ENCODE measurements at places on chromosomes 3 and 15.

DNA sequence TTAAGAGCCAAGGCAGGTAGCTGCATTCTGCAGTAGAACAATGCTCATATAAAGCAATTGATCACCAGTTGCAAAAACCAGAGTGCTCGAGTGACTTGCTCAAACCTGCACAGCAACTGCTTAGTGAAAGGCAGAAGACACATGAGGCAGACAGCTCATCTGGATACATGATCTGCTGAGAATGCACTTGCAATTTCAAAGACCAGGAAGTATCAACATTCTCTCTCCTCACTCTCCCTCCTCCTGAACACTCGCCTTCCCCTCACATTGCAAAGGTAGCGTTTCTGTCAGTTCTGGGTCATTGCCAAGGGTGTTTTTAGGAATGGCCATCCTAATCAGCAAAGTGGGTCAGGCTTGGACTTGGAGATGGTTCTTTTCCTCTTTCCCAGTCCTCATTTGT lies 61.0 kb downstream of the BFSP2 start:
- DNase-seq, result no peak

GRCh38 chr3:197567904-197568681 lies 12.3 kb upstream of the BDH1 start:
- DNase-seq, result no peak

DNA sequence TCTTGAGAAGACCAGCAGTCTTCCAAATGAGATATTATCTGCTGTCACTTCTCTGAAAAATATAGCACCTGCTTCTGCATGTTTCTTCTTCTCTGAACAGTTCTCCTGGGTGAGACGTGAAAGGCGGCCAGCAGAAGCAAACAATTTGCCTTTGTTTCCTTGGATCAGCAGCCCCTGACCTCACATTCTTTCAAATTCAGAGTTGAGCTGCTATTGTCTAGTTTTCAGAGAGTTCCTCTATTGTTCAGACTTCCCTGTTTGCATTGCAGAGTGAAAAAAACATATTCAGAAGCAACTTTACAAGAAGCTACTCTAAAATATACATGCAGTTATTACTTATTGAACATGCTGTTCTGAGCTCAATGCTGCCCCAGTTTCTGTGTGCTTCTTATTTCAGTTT lies 653.6 kb downstream of the NAALADL2 start:
- DNase-seq, result no peak

DNA sequence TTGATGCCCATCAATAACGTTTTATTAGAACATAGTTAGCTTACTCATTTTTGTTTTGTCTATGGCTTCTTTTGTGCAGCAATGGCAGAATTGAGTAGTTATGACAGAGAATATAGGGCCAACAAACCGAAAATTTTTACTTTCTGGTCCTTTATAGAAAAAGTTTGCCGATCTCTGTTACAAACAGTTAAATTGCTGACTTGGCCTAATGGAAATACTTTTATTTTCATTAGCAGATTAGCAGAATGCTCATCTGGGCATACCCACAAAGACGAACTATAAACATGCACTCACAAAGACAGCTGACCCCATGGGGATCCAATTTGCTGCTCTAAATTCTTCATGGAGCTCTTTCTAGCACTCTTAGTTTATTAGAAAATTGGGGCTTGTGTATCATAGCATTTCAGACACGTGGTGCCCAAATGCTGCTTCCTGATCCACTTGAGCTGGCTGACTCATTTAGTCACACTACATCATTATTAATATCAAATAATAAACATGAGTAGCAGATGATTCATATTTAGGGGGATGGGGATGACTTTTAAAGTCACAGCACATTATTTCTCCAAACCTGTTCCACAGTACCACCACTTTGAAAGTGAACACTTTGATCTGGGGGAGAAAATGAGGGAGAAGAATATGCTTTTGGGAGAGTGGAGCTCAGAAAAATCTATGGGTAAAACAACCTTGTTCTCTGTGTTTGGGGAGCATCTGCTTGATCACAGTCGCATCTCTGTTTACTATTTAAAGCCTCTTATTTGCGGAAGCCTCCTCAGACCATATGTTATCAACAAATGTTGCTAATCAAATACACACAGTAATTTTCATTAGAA lies 228.1 kb upstream of the FEZF2 start:
- DNase-seq, result no peak

DNA sequence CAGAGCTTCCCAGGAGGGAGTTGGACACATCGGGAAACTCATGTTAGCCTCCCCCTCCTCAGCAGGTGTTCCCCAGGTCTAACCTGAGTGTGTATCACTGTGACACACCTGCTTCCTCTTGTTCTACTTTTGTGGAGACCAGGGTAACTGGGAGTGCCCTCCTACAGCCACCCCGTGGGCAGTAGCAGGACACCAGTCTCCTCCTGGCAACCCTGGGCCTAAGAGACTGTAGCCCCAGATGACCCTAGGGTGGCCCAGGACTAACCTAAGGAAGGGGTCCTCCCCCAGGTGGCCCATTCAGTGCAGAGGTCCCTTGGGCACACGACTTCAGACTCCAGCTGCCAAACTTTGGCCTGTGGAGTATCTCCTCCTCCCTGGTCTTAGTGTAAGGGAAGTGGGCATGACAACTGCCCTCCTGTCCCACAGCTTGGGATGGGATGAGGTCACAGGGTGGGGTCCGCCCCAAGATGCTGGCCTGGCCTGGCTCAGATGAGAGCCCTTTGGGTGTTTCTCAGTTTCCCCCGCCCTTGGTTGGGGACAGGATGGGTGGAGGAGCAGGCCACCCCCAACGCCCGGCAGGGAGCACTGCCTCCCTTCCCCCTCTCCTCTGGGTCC lies 4.8 kb downstream of the CSK start:
- no peak for DNase-seq

DNA sequence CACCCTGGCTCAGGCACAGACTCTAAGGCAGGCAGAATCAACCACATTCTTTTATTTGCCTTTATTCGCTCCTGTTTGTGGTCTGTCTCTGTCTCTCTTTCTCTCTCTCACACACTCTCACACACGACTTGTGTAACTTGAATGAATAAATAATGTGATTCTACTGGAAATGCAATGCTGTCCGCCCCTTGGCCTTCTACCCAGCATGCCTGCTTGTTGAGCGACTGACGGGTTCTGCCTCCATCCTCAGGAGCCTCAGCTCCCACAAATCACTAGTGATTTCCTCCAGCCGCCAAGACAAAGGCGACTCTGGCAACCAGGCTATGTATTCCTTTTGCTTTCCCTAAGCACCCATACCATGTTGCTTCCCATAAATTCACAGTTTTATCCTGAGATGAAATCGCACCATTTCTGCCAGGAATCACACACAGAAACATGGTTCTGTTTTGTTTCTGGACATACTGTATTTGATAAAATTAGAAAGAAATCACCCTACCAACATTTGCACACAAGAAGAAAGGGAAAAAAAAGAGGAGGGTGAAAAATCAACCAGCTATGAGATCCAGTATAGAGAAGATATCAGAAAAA lies 460.8 kb downstream of the MAGI1 start:
- no peak for DNase-seq

DNA sequence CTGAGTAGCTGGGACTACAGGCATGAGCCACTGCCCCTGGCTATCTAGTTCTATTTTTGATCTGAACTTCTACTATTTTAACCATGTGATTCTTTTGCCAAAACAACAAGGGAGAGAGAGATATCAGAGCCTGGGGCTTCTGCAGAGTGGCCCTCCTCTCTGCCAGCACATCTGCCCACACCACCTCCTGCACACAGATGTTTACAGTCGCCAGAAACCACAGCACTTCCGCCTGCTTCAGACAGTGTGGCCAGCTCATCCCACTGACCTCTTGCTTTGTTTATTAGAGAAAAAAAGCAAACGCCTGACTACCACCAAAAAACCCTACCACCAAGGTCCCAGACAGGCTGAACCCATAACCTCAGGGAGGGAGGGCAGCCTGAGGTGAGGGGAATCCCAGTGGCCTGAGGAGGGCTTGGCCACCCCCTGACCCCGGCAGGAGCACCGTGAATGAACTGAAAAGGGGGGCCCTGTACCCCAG lies 85.9 kb upstream of the ABHD2 start:
- DNase-seq, result no peak

GRCh38 chr3:100732435-100732834 lies 23.1 kb downstream of the TFG start:
- DNase-seq, result no peak

DNA sequence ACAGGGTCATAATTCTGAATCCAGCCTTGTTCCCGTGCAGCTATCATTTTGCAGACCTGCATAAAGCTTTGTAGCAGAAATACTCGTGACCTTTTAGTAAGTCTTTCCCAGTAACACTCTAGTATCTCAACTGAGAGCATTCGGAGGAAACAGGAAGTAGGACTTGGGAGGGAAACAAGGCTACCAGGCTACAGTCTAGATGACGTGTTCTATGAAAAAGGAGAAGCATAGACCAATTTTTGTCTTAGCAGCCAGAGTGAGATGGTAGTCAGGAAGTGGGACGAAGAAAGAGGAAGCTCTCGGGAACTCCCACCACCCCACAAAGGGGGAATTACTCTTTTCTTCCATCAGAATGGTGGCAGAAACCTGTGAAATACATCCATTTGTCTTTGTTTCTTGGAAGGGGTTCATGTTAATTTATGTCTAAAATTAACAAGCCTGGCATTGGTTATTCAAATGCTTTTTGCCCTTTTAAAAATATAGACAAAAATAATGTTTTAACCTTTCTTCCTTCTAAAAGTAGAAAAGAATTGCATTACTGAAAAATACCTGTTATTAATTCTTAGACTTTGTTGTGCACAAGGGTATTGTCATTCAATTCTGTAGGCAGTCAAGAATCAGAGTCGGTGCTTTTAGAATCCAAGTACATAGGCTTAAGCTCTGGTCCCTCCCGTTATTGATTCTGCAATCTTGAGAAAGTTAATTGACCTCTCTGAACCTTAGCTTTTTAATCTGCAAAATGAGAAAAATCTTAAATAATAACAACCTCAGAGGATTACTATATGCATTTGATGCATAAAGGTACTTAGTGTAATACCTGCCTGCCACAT lies 1.6 kb upstream of the SUCNR1 start:
- DNase-seq, result no peak

- DNase-seq, result no peak
Observed at GRCh38 chr15:57772223-57772957, 65.9 kb downstream of the POLR2M start.

- DNase-seq, result no peak
Observed at GRCh38 chr3:13769422-13769821, 110.4 kb downstream of the WNT7A start.

GRCh38 chr3:134419214-134419959 lies 45.1 kb upstream of the AMOTL2 start:
- no peak for DNase-seq

- DNase-seq, result no peak
Observed at GRCh38 chr3:60798456-60798855, 452.8 kb downstream of the FHIT start.

GRCh38 chr3:22269831-22270230 lies 518.8 kb upstream of the ZNF385D start:
- DNase-seq, result no peak

DNA sequence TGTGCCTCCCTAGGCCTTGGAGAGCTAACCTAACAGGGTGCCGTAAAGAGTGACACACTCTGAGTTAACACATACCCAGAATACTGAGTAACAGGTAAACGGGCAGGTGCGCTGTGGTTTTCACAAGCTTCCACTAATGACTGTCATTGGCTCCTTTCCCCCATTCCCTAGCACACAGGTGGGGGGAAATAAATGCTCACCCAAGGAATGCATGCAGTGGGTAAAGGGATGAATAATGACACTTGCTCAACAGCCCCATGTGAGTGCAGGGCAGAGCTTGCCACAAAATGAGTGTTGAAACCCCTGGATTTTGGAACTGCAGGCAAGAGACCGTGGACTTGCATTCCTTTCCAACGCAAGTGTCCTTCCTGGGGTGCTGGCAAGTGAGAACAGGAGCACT lies 57.6 kb downstream of the ADAMTS17 start:
- no peak for DNase-seq

DNA sequence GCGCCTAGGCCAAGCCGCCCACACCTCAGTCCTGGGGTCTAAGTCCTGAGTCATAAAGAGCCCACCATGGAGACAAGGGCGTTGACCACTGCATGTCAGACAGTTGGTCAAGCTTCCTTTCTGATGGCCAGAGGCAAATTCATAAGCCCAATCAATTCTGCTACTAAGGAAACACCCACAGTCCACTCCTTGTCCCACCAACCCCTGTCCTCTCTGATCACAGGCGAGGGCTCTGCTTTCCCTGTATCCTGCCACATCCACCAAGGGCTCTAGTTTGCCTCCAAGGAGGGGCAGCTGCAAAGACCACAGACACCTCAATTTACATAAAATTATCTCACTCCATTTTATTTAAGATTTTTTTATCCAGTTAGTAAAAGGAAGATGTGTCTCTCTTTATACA lies 25.3 kb downstream of the CHAC1 start:
- DNase-seq, result no peak

DNA sequence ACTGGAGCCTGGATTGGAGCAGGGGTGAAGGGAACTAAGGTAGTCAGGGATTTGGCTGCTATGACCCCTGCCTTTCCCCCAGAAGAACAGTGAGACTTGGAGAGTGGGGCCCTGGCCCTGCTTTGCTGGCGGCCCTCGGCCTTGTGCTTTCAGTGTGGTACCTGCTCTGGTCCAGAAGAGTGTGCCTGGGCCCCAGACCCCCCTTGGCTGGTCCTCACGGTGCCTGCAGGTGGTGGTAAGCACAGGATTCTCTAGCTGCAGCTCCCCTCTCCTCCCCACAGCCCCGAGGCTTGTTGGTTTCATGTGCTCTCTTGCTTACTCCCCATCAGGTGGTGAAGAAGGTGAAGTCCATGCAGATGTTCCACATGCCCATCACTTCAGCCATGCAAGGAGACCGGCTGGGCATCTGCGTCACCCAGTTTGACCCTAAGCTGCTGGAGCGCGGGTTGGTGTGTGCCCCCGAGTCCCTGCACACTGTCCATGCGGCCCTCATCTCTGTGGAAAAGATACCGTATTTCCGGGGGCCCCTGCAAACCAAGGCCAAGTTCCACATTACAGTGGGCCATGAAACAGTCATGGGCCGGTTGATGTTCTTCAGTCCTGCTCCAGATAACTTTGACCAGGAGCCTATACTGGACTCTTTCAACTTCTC lies 125.7 kb downstream of the DNAJB8 start:
- DNase-seq, result no peak

DNA sequence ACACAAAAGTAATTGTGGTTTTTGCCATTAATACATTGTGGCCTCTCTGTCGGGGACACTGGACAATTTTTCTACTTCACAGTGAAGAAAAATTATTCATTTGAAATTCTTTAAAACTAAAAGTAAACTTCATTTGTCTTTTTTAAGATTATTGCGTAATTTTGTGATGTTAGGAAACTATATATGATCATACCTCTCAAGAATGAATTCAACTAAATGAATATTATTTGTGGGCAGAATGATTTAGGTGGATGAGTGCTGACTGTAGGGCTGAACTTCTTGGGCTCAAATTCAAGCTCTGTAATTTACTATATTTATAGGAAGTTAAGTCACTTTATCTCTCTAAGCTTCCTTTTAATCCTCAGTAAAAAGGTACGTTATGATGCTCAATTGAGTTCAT lies 441.2 kb downstream of the ROBO1 start:
- DNase-seq, result no peak

GRCh38 chr3:72591522-72592421 lies 256.5 kb downstream of the SHQ1 start:
- no peak for DNase-seq

- DNase-seq, result no peak
Observed at GRCh38 chr3:64426551-64426950, 201.3 kb upstream of the PRICKLE2 start.
